ENCODE measurements at places on chromosomes 3 and 15.

DNA sequence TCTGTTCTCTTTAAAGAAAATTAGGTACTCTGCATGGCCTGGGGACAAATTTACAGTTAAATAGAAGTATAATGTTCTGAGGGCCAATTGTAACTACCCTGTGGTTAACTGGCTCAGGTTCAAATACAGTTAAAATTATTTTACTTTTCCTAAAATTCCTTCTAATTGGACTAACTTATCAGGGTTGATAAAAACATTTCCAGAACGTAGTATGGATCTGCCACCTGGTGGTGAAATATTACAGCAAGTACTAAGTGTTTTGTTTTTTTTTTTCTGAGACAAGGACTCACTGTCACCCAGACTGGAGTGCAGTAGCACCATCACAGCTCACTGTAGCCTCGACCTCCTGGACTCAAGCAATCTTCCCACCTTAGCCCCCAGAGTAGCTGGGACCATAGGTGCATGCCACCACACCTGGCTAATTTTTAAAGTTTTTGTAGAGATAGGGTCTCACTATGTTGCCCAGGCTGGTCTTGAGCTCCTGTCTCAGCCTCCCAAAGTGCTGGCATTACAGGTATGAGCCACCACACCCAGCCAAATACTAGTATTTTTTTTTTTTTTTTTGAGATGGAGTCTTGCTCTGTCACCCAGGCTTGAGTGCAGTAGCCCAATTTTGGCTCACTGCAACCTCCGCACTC, 29.2 kb downstream of the NEO1 start:
- peak; percentile 24 for DNase-seq

DNA sequence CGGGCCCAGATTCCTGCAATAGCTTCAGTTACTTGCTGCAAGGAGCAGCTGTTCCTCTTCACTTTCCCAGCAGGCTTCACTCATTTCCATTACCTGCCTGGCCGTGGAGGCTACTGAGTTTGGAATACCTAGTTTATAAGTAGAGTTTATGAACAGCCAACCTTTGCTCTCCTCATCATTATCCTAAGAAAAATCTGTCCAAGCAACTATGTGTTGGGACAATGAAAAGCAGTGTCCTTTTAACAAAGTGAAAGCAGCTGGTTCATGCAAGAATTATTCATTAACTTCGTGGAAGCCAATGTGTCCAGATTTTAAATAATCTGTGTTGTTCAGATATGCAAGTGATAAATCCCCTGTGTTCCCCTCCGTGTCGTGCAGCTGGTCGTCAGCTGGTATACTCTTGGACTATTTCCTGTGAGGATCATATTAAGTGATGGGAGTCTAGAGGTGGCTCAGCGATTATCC, 39.3 kb upstream of the SSR3 start:
- DNase-seq: no peak

GRCh38 chr15:70450142-70450443, 313.3 kb downstream of the UACA start:
- DNase-seq: no peak

DNA sequence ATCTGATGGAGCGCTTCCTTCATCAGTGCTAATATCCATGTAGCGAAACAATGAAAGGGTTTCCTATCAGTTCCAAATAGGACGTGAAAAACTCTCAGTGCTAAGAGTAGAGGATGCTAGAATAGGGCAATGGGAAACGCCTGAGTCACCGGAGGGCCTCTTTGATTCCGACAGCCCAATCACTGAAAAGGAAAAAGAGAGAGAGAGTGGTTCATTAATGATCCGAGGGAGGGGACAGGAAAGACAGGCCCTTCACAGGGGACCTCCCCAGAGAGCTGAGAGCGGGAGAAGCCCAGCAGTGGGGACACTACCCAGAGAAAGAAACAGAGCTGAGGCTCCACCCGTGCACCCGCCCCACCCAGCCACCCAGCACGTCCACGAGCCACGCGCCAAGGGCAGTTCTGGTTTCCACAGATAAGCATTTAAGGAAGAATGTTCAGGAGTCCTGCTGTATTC, 76.9 kb downstream of the RPN1 start:
- no peak for DNase-seq

DNA sequence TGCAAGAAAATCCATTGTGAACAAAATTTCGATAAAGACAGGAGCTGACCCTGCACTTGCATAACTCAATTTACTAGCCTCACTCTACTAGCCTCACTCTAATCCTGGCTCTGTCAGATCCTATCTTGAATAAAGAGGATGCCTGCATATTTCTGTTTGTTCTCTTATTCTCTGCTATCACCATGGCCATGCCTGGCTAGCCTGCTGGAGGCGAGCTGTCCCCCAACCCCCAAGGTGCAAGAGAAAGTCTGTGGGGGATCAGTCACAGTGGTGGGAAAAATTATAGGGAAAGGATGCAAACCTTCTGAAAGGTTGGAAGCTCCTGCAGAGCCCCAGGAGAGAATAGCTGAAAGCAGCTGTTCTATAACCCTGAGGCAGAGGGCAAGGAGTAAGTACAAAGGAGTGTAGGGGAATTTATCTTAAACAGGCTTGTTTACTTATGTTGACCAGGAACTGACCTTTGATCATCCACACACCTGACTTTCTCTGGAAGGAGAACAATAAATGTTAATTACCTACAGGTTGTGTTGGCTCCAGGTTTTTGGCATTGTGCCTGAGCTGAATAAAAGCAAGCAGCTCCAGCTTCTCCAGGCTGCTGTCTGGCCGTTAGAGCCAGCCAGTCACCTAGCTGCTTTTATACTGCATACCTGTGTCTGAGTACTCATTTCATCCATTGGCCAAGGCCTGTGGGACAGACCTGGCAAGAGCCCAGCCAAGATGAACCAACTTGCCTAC, 137.7 kb upstream of the RASGRP1 start:
- DNase-seq: no peak

GRCh38 chr15:88881775-88882174, 13.6 kb downstream of the HAPLN3 start:
- DNase-seq: no peak

- DNase-seq: no peak
Observed at GRCh38 chr15:70672081-70672480, 91.3 kb downstream of the UACA start.

DNA sequence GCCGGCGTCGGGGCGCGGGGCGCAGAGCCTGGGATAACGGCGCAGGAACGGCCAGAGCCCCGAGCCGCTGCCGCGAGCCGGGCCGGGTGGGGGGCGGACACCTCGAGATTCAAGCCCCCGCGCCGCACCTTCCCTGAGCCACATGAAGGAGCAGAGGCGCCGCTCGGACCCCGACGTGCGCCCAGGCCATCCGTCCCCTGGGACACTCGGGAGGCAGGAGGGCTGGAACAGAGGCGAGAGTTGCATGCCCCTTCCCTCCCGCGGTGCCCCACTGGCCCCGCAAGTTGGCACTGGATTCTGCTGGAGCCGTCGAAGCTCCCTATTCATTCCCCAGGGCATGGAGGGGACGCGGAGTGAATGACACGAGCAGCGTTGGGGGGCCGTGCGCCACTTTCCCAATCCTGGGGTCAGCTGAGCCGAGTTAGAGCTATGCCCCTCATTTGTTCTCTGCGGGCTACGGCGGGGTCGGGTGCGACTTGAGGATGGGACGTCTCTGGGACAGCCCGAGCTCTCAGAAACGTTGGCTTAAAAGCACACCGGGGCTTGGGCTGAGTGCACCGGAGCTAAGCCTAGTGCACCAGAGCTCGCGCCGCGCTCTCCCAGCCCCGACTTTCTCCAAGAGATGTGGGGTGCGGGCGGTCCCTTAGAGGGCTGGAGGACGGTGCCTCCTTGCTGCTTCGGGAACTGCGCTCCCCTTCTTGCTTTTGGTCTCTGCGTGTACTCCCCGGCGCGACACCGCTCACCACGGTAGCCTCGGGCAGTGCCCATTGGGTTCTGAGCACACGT, 588 bp downstream of the SLC6A1 start:
- no peak for DNase-seq

GRCh38 chr3:166575161-166575560, 737.9 kb upstream of the BCHE start:
- no peak for DNase-seq

DNA sequence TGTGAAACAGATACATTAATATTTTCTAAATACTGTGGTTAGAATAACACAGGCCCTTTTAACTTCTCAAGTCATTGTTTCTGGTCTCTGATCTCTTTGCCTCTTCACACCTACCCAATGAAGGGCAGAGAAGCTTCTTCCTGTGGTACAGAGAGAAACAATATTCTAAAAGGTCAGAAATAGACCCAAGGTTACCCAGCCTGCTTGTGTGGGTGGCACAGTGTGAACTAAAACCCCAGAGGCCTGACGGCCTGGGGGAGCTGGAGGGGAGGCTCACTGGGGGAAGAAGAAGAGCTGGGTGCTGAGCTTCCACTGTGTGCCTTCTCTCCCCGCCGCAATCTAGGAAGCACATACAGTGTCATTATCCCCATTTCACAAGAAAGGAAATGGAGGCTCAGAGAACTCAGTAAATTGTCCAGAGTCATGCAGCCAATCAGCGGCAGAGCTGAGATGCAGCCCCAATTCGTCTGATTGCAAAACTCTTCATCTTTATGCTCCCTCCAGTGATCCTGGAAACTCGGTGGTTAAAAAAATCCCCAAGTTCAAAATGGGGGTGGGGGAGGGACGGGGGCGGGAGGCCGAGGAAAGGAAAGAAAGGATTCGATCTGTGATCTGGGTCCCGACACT, 64.1 kb upstream of the HEG1 start:
- DNase-seq: no peak

- no peak for DNase-seq
Observed at GRCh38 chr15:53978253-53978906, at the start of gene UNC13C. Gene UNC13C, plus strand, starts transcription at chr15:53978441. Its CDS starts 34,463 bp downstream, at chr15:54012904.

DNA sequence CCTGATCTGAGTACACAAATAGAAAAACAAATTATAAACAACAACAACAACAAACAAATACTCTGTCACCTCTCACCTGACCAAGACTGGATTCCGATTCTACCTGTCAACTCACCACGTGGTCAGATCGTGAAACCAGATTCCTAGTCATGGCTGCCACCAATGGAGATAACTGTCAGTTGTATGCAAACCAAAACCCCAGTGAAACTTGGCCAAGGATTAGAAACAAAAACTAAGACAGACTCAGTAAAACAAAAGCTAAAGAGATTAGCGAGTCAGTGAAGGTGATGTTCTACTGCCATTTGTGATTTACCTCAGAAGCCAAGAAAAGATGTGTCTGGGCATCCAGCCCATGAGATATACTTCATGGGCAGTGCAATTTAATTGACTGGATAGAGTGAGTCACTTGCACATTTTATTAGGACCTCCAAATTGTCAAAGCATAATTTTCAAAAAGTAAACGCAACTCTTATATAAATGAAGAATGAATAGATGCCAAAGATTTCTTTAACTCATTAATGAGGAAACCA, 31.1 kb downstream of the PHLDB2 start:
- no peak for DNase-seq

DNA sequence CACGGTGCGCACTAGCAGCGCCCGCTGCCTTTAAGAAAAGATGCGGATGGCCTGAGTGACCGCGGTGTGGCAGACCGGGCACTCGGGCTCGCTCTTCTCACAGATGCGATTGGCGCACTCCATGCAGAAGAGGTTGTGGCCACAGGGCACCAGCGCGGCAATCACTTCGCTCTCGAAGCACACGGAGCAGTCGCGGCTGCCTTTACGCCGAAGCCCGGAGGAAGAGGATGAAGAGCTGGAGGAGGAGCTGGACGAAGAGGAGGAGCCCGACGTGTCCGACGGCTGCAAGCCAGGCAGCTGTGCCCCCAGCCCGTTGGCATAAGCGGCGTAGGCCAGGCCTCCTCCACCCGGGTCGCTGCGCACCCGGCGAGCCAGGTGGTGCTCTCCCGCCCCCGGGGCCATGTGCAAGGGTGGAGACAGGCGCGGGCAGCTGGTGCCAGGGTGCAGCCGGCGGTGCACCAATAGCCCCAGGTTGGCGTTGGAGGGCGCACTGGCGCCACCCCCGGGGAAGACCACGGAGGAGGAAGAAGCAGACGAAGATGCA, 2.6 kb downstream of the MEX3B start:
- no peak for DNase-seq

DNA sequence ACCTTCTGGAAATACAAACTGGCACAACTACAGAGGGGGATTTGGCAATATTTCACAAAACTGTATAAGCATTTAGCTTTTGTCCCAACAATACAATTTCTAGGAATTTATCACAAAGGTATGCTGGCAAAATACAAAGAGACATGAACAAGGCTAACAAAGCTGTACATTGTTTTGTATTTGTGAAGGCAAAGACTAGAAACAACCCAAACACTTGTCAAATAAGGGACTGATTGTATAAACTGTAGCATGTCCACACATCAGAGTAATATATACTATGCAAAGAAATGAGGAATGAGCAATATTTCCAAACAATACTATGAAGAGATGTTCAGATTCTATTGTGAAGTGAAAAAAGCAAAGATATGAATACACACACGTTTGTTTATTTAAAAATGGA, 26.4 kb downstream of the CP start:
- no peak for DNase-seq

- DNase-seq: no peak
Observed at GRCh38 chr15:46591462-46591861, 956.6 kb downstream of the SQOR start.

- no peak for DNase-seq
Observed at GRCh38 chr3:193711166-193711485, 118.1 kb downstream of the OPA1 start.

- DNase-seq: no peak
Observed at GRCh38 chr3:176469694-176470205, 727.5 kb downstream of the TBL1XR1 start.

GRCh38 chr3:148697306-148698189, at the start of gene AGTR1:
Gene AGTR1, plus strand, starts transcription at chr3:148697903. Its CDS starts 43,133 bp downstream, at chr3:148741036.
- no peak for DNase-seq

GRCh38 chr3:31086698-31087097, 192.2 kb upstream of the GADL1 start:
- DNase-seq: no peak

DNA sequence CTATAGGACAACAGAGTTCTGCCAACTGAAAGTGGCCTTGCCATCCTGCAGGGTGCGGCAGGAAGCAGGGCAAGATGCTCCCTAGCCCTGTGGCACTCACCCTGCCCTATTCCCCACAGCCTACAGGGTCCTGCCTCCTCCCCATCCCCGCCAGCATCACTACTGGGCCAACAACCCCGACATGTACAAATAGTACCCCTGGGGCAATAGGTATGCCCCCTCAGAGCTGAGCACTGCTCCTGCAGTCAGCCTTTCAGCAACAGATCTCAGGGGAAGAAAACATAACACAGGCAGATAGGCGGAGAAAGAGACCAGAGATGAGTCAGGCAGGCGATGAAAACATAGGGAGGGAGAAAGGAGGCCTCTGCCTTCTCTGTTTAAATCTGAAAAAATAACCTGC, 74.7 kb downstream of the XXYLT1 start:
- no peak for DNase-seq
